ENCODE measurements at places on chromosomes 5 and 9.

DNA sequence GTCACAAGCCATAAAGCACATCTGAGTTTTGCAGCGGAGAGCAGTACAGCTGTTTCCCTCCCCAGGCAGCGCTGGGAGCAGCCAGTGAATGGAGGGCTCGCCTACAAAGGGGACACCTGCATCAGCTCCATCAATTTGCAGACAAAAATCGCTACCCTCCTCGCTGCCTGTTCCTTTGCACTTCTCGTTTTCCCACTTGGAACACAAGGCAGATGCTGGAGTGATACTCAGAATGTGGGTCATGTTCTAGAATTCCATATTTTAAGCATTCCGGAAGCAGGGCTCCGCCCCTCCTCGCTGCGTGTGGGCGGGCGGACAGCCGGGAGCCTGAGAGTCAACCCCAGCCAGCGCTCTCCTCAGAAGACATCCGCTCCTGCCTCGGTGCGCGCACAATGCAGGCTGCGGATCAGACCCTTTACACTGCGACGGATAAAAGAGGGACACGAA lies 92.1 kb downstream of the LMNB1 start:
- DNase-seq = peak; percentile 11

DNA sequence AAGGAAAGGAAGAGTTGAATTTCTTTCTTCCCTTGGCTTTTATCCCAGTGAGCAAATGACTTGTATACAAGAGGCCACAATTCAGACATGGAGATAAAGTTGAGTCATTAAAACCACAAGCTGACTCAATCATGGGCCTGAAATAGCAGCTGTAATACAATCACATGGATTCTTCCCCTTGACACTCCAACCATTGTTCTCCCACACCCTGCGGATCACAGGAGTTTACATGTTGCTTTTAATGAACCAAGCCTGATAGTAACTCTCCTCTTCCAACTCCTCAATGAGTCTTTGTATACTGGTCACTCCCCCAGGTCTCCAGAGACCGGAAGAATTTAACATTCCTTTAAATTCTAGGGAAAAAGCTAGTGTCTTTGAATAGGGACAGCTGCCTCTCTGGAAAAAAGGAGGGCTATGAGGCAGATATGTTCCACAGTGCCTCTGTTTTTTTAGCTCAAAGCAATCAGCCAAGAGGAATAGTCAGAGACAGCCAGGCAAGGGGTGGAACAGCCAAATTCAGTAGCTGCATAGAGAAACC lies 32.4 kb downstream of the PCDHGC5 start:
- DNase-seq = no peak

DNA sequence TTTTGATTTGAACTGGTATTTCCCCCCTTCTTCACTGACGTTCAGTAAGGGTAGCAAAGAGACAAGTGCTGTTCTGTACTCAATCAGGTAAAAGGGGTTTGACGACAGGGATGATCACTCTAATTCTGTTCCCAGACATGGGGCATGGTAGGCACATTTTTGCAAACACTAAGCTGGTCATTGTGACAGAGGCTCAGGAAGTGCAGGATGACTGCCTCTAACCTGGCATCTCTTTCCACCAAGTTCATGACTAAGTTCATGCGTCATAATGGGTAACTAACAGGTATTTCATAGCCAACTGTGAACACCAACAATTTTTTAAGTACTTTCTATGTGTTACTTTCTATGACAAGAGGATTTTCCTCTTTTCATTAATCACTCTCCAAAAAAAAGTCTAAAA lies 166.5 kb downstream of the MAPKAP1 start:
- no peak for DNase-seq

DNA sequence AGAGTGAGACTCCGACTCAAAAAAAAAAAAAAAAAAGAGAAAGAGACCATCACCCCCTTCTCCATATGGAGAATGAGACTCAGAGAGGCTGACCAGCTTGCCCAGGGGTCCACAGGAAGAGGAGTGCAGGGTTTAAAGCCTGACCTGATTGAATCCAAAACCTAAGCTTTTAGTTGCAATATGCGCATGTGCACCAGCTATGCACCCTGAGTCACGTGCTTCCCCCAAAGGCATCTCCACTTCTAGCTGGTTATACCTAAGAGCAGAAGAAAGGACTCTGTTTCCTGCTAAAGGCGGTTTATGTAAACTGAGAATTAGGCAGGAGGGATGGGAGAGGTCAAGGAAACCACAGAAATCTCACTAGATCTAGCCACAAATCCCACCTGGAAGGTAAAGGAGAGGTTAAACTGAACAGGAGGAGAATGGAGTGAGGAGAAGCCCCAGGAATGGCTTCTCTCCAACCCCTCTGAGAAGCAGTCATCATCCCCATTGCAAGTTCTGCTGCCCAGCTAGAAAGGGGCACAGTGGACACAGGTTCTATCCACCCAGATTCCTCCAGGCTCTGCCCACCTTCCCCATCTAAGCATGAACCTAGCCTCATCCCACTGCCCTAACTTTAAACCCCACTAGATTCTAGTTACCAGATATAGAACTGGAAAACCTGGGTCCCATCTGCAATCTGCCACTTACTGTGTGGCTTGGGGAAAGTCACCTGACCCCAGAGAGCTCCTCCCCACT lies 171.3 kb downstream of the ACTL7B start:
- no peak for DNase-seq

DNA sequence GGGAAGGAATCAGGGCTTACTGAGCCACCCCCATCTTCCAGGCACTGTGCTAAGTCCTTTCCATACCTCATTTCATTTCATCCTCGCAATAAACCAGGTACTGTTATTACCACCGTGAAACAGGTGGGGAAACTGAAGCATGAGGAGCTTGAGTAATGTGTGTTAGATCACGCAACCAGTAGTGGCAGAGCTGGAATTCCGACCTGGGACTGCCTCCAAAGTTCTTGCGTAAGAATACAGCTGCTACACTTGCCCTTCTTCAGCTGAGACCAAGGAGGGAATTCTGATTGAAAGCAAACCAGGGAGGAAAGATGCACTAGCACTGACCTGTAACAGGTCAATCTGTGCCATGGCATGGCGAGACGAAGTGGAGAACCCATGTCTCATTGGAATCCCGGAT lies 113.4 kb upstream of the MSX2 start:
- no peak for DNase-seq

DNA sequence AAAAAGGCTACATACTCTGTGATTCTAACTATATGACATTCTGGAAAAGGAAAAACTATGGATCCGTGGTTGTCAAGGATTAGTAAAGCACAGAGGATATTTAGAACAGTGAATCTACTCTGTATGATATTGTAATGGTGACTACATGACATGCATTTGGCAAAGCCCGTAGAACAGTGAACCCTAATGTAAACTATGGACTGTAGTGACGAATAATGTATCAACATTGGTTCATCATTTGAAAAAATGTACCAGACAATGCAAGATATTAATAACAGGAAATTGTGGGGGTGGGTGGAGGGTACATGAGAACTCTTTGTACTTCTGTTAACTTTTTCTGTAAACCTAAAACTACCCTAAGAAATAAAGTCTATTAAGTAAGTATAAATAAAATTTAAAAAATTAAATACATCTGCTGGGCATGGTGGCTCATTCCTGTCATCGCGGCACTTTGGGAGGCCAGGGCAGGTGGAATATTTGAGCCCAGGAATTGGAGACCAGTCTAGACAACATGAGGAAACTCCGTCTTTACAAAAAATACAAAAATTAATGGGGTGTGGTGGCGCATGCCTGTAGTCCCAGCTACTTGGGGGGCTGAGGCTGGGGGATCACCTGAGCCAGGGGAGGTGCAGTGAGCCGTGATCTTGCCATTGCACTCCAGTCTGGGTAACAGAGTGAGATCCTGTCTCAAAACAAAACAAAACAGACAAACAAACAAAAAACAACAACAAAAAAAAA lies 101.7 kb upstream of the TBC1D2 start:
- DNase-seq = no peak

GRCh38 chr5:172901012-172901780 lies 58.0 kb upstream of the RPL26L1 start:
- no peak for DNase-seq

DNA sequence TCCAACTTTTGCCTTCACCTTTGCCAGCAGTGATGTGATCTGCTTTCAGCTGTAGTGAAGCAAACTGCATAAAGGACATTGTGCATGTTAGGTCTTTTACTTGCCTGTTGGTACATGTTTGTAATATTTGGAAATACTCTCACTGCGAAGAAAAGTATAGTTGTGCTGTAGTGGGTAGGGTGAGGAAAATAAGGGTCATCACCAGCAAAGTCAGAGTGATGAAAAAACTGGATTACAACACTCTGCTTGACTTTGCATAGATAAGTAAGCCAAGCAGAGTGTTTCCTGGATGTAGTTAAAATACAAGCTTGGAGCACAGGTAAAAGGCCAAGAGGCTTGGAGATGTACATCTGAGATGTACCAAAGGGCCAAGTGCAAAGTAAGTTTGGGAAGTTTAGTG lies 16.7 kb downstream of the TGFBR1 start:
- DNase-seq = no peak

DNA sequence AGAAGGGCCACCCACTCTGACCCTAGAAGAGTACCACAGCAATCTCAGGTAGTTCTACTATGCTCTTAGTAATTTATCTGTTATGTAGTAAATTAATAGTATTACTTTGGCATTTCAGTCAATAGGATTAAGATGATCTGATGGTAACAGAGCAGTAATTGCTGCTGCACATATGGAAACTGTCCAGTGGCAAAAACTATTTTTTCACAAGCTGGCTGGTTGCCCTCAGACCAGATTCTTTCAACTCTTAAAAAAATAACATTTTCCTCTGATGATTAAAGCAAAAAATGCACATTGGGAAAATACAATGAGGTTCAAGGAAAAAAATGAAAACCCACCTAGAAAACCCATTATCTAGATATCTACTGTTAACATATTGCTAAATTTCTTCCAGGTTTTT lies 19.7 kb downstream of the GLRA1 start:
- DNase-seq = no peak

DNA sequence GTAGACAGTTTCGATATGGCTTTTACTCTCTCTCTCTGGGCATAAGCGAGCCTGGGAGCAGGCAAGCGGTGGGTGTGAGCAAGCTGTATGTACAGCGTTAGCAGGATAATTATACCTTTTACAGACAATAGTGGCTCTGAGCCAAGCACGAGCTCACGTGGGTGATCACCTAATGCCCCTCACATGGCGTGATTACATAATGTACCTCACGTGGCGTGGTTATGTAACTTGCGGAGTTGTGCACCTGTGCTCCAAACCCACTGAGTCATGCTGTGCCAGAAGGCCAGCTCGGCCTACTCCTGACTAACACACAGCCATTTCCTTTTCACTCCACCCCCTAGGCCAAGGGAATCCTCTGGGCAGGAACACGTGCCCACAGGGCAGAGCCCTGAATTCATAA lies 797.2 kb downstream of the EFNA5 start:
- no peak for DNase-seq

- DNase-seq = peak; percentile 7
Measured at GRCh38 chr5:72955143-72955767, 586 bp upstream of the FCHO2 start.

GRCh38 chr5:179454356-179454755 lies 96.0 kb upstream of the RUFY1 start:
- no peak for DNase-seq

DNA sequence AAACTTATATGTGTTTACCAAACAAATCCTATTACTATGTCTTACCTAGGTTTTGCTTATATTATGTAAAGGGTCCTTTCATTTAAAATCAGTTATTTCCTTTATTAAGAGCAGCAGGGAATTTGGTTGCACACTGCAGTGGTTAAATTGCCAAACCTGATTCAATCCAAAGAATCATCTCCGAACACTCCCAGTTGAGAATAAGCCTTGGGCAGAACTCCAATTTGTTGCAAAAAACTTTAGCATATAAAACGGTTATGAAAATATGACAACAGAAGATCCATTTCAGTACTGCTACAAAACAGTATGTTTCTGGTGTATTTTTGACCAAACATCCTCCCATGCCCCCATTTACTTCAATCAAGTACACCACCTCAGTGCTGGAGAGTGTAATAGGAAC lies 587.0 kb upstream of the GRAMD2B start:
- no peak for DNase-seq

- no peak for DNase-seq
Measured at GRCh38 chr9:8265281-8265680, 465.7 kb upstream of the DMAC1 start.

- no peak for DNase-seq
Measured at GRCh38 chr5:158485047-158485446, 614.7 kb downstream of the EBF1 start.

GRCh38 chr5:38164776-38165399 lies 93.5 kb upstream of the EGFLAM start:
- DNase-seq = no peak

DNA sequence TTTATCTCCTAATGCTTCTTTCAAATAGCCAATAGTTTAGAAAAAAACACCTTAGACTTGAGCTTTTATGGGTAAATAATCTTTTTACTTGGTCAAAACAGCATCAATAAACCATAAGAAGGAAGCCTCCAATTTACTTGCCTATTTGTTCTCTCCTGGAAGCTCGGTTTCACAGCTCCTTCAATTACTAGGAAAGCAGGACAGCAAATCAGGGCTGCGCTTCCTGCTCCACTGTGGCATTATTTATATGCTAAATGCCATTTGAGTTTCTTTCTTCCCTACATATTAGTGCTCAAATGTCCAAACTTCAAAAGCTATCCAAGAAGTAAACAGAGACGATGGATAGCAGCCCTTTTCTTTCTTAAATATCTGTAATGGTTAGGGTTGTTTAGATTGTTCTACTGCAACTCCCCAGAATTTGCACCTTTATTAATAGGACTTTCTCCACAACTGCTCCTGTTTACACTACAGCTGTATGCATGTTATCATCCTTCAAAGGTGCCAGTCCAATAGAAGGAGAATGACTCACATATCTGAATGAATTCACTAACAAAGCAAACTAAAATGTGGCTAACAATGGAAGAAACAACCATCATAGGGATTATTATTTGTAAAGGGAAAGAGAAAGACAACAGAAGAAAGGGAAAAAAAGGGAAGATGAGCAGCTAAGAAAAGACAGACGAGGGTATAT lies 58.7 kb downstream of the MED27 start:
- DNase-seq = no peak

DNA sequence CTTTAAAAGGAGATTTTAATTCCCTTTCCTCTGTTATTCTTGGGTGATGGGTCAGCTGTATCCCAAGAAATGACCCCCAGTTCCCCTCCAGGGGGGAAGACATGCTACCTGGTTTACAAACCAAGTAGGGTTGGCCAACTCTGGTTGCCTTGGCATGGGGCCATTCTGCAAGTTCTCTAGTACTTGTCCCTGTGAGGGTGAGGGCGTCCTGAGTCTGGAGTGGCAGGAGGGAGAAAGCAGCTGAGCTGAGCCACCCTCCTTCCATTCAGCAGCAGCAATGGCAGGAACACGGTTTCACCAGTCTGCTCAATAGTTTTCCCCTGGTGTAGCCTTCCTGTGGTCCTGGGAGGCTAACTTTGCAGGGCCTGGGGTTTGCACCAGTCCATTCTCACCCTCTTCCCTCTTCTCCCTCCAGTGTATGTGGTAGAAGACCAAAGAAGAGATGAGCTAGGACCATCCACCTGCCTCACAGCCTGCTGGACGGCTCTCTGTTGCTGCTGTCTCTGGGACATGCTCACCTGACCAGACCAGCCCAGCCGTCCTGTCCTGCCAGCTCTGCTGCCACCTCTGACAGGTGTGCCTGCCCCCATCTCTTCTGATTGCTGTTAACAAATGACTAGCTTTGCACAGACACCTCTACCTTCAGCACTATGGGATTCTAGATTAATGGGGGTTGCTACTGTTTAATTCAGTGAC lies 59.9 kb downstream of the PFDN1 start:
- DNase-seq = no peak

Data from stimulated activated CD8-positive, alpha-beta memory T cell treated with anti-CD3 and anti-CD28 coated beads, Interleukin-4, amount 100 ng/mL, for 24 hours (primary cell).